ENCODE measurements at places on chromosomes 11 and 22.

GRCh38 chr22:29078036-29078868 is 5.4 kb downstream of the KREMEN1 start:
- peak; percentile 41 for DNase-seq

GRCh38 chr11:12248330-12248729 is 129.0 kb upstream of the PARVA start:
- peak; percentile 98 for DNase-seq

DNA sequence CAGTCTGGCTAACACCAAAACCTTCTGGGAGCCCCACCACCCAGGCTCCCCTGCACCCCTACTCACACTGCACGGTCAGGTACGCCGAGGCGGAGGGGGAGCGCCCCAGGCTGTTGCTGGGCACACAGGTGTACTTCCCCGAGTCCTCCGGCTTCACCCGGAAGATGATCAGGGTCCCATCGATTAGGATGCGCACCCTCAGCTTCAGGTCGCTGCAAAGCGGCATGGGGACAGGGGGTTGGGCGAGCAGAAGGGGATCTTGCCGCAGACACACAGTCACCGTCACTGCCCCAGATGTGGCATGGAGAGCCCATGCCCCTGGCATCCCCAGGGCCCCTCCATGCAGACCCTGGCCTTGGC is 21.2 kb downstream of the IGSF9B start:
- DNase-seq = no peak

DNA sequence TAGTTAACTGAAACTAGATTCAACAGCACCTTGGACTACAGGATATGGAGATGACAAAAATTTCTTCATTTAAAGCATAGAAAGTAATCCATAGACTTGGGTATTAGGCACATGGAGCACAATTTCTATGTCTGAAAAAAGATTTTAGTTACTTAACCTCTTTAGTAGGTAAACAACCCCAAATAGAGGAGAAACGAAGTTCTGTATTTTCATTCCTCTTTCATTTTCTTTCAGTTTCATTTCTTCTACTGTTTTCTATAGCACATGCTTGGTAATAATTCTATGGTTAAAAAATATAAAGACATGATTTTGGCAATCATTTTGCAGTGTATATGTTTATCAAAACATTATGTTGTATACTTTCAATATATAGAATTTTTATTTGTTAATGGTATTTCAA is 99.5 kb downstream of the CASP12 start:
- DNase-seq = no peak

- DNase-seq = no peak
Observed at GRCh38 chr11:119152604-119153003, 3.8 kb downstream of the ABCG4 start.

GRCh38 chr11:66081505-66081904 is 11.4 kb downstream of the PACS1 start:
- DNase-seq = peak; percentile 78
